ENCODE measurements at places on chromosomes 16 and 17. TPM values are rescaled to one million over a fixed set of nuclear protein-coding genes. Genes with fewer than 3 reads are reported as not detected.
A peak's percentile ranks its signal among the peaks of the same experiment; 100 is the strongest.

DNA sequence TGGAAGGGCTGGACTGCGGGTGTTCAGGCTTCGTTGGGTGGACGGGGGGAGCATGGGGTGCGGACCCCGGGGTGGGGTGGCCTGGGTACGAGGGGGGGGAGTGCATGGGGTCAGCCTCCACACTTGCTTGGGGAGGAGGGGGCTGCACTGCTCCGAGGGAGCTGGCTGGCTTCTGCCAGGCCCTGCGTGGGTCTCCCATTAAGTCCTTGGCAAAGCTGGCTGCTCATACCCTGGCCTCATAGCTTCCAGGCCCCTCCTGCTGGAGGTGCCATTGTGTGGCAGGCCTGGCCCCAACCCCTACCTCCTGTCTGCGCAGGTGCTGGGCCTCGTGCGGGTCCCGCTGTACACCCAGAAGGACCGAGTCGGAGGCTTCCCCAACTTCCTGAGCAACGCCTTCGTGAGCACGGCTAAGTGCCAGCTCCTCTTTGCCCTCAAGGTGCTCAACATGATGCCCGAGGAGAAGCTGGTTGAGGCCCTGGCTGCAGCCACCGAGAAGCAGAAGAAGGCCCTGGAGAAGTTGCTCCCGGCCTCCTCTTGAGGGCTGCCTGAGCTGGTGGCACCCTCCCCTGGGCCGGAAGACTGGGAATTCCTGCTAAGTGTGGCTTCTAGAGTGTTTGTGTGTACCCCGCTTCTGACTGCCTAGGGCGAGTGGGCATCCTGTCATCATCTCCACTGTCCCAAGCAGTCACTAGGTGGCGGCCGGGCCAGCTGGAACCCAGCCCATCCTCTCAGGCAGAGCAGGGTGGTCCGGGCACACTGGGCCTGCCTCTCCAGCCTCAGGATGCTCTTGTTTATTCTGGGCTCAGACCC, 1.5 kb downstream of the NUDT16L1 start:
- H3K27ac ChIP-seq: peak overlapping the region; percentile 83
- H3K36me3 ChIP-seq: peaks cover 7% of the 10 kb centered on the region
- peaks cover 9% of the 10 kb centered on the region for H3K27me3 ChIP-seq
- H3K4me1 ChIP-seq: peaks cover 16% of the 10 kb centered on the region
- H3K4me3 ChIP-seq: peak overlapping the region; percentile 90

DNA sequence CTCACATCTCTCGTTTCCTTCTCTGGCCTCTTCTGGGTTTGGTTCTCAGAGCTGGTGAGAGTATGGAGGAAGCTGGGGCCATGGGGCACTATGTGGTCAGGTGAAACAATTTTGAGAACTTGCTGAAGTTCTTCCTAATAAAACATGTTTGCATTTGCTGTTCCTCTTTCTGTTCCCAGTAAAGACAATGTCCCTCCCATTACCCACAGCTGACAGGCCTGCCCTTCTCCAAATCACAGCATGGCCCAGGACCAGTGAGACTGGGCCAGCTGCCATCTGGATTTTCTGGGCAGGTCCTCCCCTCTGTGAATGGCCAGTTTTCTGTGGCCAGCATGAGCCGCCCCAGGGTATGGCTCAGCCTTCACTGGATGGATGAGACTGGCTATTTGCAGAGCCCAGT, at the start of gene CD300H:
CD300H (minus strand) TSS at position 113 of the 400 bp plus-strand sequence.
- no peaks in the 10 kb centered on the region for H3K27me3 ChIP-seq
- H3K27ac ChIP-seq: no peak within 1 kb of the TSS
- H3K36me3 ChIP-seq: peaks cover 17% of the 10 kb centered on the region
- DNase-seq: no peak

GRCh38 chr17:21756856-21757619, 64.7 kb downstream of the KCNJ18 start:
- no peak for DNase-seq
- H3K4me3 ChIP-seq: no peak overlapping the region

DNA sequence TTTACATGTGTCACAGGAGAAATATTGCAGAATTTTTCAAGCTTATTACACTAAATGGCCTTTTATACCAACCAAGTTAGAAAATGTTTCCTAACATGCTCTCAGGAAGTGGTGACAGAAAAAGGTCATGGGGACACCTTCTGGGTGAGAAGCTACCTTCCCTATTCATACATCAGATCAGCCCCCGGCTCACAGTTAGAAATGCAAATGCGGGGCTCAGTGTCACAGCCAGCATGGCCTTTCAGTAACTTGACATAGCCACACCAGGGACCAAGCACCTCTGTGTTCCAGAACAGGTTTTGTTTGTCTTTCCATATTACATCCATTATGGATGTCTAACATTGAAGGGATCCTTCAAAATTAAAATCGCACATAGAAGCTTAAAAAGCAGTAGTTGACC, 59.5 kb downstream of the CHD9NB start:
- no peak overlapping the region for H3K4me3 ChIP-seq
- H3K36me3 ChIP-seq: no peaks in the 10 kb centered on the region
- no peak overlapping the region for H3K27ac ChIP-seq
- DNase-seq: no peak
- H3K4me1 ChIP-seq: no peaks in the 10 kb centered on the region

DNA sequence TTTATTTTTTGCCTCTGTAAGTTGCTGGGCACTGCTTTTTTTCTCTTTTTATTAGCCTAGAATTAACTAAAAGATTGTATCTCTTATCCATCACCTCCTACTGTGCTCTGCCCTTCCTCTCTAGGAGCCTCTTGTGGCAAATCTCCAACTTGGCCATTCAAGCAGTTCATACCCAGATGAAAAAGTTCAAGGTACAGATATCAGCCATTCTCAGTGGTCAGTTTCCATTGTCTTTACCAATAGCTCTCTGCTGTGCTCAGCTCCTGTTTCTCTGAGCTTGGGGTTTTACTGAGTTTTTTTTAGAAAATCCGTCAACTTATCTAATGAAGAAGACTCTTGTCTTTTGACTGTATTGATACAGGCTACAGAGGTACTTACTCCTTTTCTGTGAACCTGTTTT, 15.6 kb downstream of the MOSMO start:
- DNase-seq: no peak
- H3K27me3 ChIP-seq: no peaks in the 10 kb centered on the region
- H3K36me3 ChIP-seq: peaks cover 19% of the 10 kb centered on the region
- peak overlapping the region; percentile 14 for H3K27ac ChIP-seq

- no peaks in the 10 kb centered on the region for H3K4me1 ChIP-seq
- no peak for DNase-seq
- no peak overlapping the region for H3K27ac ChIP-seq
- H3K4me3 ChIP-seq: no peak overlapping the region
Observed at GRCh38 chr17:14351493-14351892, 50.6 kb downstream of the HS3ST3B1 start.

DNA sequence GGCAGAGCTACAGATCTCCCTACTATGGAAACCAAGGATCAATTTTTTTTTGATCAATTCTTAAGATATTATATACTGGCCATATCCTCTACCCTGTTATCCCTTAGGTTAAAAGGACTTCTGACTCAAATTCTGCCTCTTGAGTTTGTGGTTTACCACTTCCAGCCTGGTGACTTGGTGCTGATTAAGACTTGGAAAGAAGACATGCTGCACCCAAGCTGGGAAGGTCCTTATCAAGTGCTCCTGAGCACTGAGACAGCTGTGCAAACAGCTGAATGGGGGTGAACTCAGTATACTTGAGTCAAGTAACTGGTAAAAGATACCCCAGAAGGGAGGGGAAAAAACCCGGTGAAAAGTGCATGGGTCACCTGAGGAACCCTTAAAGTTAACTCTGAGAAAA, 20.5 kb upstream of the SPACA3 start:
- H3K36me3 ChIP-seq: no peaks in the 10 kb centered on the region
- no peak overlapping the region for H3K4me3 ChIP-seq
- peaks cover 1% of the 10 kb centered on the region for H3K27me3 ChIP-seq
- peak; percentile 37 for DNase-seq

DNA sequence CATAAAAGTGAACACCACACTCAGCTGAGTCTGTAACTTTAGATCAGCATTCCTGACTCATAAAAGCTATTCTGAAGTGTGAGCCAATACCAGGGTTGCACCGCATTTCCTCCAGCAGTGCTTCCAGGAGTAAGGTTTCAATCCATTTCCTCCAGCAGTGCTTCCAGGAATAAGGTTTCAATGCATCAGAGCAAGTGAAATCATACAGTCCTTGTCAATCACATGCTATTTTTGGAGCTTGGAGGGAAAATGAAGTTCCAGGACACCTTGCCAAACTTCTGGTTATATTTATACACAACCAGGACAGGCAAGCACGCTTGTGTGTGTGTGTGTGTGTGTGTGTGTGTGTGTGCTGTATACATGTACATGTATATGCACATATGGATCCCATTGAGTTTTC, 327.6 kb downstream of the GRIN2A start:
- H3K4me3 ChIP-seq: no peak overlapping the region
- H3K4me1 ChIP-seq: no peaks in the 10 kb centered on the region
- H3K36me3 ChIP-seq: no peaks in the 10 kb centered on the region
- no peak overlapping the region for H3K27ac ChIP-seq

- no peaks in the 10 kb centered on the region for H3K27me3 ChIP-seq
- H3K4me3 ChIP-seq: no peak overlapping the region
- no peak for DNase-seq
- peaks cover 34% of the 10 kb centered on the region for H3K4me1 ChIP-seq
- H3K27ac ChIP-seq: no peak overlapping the region
- peaks cover 17% of the 10 kb centered on the region for H3K36me3 ChIP-seq
Observed at GRCh38 chr17:1558401-1558800, 4.2 kb downstream of the PITPNA start.

DNA sequence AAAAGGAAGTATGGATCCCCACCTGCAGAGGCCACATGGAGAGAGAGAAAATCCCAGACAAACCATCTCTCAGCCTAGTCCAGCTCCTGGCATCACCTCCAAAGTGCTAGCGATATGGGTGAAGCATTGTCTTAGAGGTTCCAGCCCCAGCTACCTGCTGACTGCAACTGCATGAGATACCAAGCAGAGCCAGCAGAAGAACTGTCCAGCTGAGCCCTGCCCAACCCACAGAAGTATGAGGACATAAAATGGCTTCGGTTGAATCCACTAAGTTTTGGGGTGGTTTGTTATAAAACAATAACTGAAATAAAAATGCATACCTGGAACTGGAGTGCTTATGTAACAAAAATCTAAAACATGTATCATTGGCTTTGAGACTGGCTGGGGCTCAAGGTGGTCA, 20.4 kb upstream of the SLFN5 start:
- H3K4me3 ChIP-seq: no peak overlapping the region
- no peak overlapping the region for H3K27ac ChIP-seq
- H3K36me3 ChIP-seq: no peaks in the 10 kb centered on the region
- H3K4me1 ChIP-seq: no peaks in the 10 kb centered on the region
- no peak for DNase-seq

DNA sequence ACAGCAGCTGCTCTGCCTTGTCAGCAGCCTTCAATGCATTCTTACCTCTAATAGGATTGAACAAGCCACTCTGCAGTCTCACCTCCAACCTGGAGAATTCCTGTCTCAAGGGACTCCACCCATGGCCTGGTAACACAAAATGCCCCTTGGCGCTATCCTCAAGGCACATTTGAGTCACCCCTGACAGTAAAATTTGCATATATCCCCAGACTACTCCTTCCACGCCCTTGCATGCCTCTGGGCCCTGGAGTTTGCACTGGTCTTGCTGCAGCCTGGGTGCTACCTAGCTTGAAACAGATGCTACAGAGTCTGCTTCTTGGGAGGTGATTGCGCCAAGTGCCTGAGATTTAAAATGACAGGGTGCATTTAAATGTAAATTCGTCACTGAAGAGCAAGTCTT, 391.4 kb upstream of the MAF start:
- no peaks in the 10 kb centered on the region for H3K4me1 ChIP-seq
- no peak overlapping the region for H3K4me3 ChIP-seq
- H3K27me3 ChIP-seq: peaks cover 9% of the 10 kb centered on the region
- no peaks in the 10 kb centered on the region for H3K36me3 ChIP-seq

GRCh38 chr16:15792563-15792971, 64.3 kb downstream of the MYH11 start:
- peaks cover 9% of the 10 kb centered on the region for H3K36me3 ChIP-seq
- H3K27ac ChIP-seq: no peak overlapping the region
- peaks cover 14% of the 10 kb centered on the region for H3K27me3 ChIP-seq
- DNase-seq: no peak
- H3K4me1 ChIP-seq: no peaks in the 10 kb centered on the region

DNA sequence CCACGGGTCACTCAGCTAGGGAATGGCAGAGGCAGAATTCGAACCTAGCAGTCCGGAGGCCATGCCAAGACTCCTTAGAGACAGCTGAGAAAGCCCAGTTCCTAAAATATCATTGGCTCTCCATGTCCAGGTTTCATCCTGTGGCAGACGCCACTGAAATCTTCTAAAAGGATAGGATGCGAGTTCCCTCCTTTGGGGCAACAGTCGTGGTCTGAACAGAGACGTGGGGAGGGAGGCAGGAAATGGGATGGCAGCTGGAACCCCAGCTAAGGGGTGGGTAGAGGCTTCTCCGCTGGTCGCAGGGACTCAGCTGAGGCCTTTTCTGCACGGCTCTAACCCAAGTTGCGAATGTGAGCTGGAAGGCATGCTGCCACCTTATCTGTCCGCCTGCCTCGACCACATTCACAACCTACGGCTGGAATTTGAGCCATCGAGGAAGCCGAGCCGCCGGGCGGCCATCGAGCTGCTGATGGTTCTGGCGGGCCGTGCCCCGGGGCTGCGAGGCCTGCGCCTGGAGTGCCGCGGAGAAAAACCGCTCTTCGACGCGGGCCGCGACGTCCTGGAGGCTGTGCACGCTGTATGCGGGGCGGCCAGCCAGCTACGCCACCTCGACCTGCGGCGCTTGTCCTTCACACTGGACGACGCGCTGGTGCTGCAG, 1.9 kb upstream of the HSF4 start:
- no peaks in the 10 kb centered on the region for H3K36me3 ChIP-seq
- H3K4me3 ChIP-seq: peak overlapping the region; percentile 37
- peaks cover 12% of the 10 kb centered on the region for H3K27me3 ChIP-seq
- H3K4me1 ChIP-seq: peaks cover 9% of the 10 kb centered on the region
- H3K27ac ChIP-seq: no peak overlapping the region
- DNase-seq: no peak

GRCh38 chr16:26668026-26668425, 398.7 kb upstream of the C16orf82 start:
- no peak overlapping the region for H3K4me3 ChIP-seq
- no peak for DNase-seq
- no peaks in the 10 kb centered on the region for H3K36me3 ChIP-seq
- H3K27ac ChIP-seq: no peak overlapping the region
- H3K4me1 ChIP-seq: no peaks in the 10 kb centered on the region

Gene ADGRG3
- not detected for total RNA-seq

Gene SDR42E2
- not detected for total RNA-seq

Gene HOXB1
- not detected for total RNA-seq

Gene TNP2
- not detected for total RNA-seq

Gene BAIAP3
- total RNA-seq: 0.50 TPM

Gene HBA2
- total RNA-seq: not detected

Gene NPIPB8
- 0.31 TPM for total RNA-seq

Gene MMP2
- total RNA-seq: 446 TPM

Gene ALOX12B
- not detected for total RNA-seq

Gene GJD3
- total RNA-seq: 0.57 TPM

Gene DYNLRB2
- total RNA-seq: not detected

Gene PPY
- total RNA-seq: not detected

Gene COL1A1
- total RNA-seq: 7,241 TPM

Gene NOL3
- total RNA-seq: 18.2 TPM

Data from HFFc6 (cell line).